Thymus (tissue), 14 donors: ENCODE measurements at places on chromosomes 1 and 21. TPM values are rescaled to one million over a fixed set of nuclear protein-coding genes. Genes with fewer than 3 reads are reported as not detected.

The KRTAP7-1 gene
- polyA plus RNA-seq: 0.23 TPM

The USH2A gene
- 0.14 TPM for polyA plus RNA-seq

The SPRR4 gene
- 2.1 TPM for polyA plus RNA-seq

The GJB5 gene
- polyA plus RNA-seq: 3.9 TPM

The RGL1 gene
- 11.9 TPM for polyA plus RNA-seq

DNA sequence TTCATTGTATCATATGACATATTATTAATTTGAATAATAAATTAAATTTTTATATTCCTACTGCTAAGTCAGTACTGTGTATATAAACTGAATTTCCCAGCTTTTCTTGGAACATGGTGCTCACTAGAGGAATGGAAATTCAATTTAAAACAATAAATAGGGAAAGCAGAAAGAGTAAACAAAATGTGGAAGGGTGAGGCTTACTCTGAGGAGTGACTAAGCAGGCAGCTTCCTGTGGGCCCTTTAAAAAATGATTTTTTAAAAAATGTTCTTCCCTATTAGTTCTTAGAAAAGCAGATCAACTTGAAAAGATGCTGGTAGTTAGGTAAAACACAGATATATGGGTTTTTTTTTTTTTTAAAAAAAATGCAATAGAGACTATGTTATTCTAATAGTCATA is 49.5 kb upstream of the S1PR1 start:
- DNase-seq: no peak

- DNase-seq: no peak
Measured at GRCh38 chr1:180773210-180773865, 139.4 kb upstream of the KIAA1614 start.

DNA sequence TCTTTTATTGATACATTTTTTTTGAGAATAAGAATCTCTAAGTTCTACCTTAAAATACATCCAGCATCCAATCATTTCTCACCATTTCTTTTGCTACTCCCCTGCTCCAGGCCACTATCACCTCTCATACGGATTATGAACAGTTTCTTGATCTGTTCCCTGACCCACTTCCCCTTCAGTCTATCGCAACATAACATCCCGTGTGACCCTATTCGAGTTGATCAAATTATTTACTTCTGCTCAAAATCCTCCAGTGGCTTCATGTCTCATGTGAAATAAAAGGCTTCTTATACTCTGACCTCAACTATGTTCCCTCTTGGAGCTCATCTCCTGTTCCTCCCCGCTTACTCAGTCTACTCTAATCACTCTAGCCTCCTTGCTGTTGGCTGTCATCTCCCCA is 5.2 kb downstream of the ALG14 start:
- DNase-seq: no peak

DNA sequence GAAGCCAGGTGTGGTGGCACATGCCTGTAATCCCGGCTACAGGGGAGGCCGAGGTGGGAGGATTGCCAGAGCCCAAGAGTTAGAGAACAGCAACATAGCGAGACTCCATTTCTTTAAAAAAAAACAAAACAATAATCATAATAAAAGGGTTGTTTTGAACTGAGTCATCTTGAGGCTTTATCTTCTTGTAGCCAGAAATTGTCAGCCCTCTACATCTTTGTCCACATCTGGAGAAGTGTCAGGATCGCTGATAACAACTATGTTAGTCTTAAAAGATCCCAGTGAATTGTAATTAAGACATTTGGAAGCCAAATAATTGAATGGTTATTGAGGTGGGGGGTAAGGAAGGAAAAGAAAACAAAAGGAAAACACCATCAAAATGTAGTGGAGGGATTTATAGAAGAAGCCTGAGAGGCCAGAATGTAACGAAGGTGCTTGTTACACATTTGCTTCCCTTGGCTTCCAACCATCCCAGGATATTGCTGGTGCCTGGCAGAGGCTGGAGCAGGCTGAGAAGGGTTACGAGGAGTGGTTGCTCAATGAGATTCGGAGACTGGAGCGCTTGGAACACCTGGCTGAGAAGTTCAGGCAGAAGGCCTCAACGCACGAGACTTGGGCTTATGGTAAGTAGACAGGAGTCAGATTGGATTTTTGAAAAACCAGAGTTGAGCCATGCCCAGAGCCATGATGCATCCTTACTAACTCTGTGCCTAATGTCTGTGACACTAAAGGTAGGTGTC is 52.5 kb upstream of the MTR start:
- DNase-seq: no peak

- no peak for DNase-seq
Measured at GRCh38 chr1:6167391-6168303, 12.5 kb downstream of the CHD5 start.

DNA sequence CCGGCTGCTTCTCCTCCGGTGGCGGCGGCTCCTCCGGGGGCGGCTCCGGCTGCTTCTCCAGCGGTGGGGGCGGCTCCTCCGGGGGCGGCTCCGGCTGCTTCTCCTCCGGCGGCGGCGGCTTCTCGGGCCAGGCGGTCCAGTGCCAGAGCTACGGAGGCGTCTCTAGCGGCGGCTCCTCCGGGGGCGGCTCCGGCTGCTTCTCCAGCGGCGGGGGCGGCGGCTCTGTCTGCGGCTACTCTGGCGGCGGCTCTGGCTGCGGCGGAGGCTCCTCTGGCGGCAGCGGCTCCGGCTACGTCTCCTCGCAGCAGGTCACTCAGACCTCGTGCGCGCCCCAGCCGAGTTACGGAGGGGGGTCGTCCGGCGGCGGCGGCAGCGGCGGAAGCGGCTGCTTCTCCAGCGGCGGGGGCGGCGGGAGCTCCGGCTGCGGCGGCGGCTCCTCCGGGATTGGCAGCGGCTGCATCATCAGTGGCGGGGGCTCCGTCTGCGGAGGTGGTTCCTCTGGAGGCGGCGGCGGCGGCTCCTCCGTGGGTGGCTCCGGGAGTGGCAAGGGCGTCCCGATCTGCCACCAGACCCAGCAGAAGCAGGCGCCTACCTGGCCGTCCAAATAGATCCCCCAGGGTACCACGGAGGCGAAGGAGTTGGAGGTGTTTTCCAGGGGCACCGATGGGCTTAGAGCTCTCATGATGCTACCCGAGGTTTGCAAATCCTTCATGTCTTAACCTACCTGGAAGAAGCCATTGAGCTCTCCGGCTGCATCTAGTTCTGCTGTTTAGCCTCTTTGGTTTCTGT is 2.0 kb downstream of the LORICRIN start:
- DNase-seq: no peak

DNA sequence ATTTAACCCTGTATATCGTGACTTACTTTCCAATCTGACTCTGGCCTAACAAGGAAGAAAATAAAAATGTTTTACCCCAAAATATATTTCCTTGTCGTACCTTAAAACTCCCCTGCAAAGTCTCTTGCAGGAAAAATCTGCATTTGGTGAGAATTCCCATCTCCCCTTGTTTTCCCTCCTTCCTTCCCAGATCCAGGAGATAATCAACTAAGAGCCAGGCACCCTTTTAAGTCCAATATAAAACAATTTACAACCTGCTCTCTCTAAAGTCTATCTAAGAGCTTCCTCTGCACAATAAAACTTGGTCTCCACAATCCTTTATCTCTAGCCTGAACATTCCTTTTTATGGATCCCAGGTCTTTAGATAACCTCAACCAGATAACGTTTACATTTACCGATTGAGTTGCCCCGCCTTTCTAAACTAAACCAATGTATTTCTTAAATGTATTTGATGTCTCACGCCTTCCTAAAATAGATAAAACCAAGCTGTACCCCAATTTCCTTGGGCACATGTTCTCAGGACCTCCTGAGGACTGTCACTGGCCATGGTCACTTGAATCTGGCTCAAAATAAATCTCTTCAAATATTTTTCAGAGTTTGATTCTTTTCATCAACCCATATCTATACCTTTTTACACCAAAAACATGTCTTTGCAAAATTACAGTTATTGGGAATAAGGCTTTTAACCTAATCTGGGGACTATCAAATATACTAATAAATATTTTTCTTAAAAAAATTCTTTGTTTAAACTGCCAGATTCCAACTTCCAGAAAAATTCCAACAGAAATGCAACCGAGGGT is 993 bp downstream of the DDX59 start:
- DNase-seq: no peak

- no peak for DNase-seq
Measured at GRCh38 chr1:150409504-150410362, 45.8 kb downstream of the RPRD2 start.

DNA sequence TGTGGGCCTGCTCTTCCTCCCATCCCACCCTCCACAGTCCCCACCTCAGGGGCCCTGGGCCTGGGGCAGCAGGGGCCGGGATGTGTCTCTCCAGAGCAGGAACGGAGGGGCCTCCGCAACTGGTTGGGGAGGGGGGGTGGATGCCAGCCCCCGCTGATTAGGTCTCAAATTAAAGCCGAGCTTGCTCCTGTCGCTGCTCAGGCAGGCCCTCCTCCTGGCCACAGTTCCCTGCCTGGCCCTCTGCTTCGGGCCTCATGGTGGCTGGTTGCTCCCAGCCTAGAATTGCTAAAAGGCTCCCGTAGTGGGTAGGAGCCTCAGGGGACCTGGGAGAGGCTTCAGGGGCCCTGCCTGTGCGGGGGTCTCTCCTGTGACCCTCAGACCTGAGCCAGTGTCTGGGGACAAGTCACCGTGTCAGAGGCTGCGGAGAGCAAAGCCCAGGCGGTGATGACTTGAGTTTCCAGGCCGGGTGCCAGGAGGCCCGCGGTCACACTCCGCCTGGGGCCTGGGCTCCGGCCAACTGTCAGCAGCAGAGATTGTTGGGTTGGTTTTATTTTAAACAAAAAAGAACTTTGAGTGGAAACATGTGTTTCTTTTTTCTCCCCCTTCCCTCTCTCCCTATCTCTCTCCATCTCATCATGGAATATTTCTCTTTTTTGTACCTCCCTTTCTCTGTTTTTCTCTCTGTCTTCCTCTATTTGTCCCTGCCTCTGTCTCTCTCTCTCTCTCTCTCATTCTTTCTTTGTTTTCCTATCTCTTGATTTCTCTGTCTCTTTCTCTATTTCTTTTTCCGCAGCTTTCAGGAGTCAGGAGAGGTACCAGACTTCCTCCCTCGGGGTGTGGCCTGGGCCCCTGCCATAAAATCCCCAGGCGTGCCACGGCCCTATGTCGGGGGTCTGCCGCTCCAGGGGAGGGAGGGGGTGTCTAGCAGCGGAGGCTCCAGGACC is 20.0 kb upstream of the EPHA2 start:
- DNase-seq: no peak

DNA sequence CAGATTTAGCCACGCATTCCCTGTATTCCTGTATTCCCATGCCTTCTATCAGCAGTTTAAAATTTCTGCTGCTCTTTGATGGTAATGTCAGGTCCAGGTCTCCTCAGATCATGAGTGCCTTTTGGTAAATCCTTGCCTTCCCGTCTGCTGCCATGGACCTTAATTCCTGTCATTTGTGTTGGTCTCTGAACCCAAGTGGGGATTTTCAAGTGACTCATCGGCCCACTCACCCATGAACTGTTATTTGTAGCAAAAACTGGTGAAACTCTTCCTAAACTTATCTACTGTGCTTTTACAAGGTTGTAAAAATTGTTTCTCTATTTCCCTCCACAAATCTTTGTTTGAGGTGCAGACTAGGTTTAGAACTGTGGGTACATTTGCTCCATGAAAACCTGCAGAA is 47.4 kb downstream of the ACTN2 start:
- DNase-seq: no peak

DNA sequence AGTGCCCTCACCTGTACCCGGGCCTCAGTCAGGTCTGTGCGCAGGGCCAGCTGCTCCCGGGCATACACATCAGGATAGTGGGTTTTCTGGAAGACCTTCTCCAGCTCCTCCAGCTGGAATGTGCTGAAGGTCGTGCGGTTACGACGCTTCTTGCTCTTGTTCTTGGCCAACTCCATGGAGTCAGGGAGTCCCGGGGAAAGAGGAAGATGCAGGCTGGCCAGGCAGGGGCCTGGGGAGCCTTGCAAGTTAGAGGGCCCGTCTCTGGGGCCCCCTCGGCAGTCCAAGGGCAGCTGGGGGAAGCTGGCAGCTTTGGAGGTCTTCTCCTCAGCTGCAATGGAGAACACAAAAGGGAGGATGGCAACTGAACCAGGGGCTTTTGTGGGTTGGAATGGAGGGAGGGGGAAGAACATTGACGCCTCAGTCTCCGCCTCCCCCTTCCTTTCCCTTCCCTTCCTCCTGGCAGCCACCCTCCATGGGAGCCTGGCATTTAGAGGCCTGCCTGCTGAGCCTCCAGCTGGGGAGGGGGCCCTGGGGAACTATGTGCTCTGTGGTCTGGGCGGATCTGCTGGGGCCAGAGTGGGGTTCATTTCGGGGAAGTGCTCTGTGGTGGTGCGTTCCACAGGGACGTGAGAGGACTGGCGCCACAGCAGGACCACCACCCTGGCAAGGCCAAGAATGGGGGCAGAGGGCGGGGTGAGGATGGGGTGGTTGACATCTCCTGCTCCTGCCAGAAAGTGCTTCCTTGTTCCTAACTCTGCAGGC is 5.7 kb downstream of the ALX3 start:
- DNase-seq: no peak

- DNase-seq: no peak
Measured at GRCh38 chr21:29499734-29500343, 201.1 kb downstream of the BACH1 start.

DNA sequence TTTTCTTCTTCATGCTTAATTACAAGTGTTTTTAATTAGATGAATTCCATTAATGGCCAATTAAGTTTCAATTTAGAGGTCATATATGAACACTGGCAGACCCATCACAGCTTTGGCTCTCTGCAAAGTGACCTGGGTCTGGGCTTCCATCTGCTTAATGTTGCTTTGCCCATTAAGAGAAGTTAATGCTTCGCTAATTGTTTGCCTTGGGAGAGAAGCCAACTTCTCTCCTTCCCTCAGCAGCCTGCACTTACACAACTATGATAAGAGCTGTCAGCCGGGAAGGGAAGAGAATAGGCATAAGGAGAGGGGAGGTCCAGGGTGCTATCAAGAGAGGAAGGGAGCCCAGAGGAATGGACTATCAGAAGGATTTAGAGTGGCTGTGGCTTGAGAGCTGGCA is 29.0 kb upstream of the CCDC190 start:
- no peak for DNase-seq

DNA sequence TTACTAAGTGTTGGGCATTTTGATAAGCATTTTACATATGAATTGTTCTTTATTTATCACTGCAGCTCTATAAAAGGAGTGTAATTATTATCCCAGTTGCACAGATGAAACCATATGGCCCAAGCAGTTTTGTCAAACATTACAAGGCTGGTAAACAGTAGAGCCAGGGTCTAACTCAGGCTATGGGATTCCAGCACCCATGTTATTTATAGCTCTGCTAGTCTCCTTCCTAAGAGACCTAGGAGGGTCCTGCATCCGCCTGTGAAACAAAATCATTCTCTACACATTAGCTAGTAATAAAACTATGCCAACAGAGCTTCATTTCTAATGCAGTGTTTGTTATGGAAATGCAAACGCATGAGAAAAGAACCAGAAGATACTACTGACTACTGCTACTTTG is 58.6 kb downstream of the IL23R start:
- DNase-seq: no peak

- no peak for DNase-seq
Measured at GRCh38 chr1:227318016-227318852, at the start of gene CDC42BPA. TSS of gene CDC42BPA (minus strand) at chr1:227318492. CDS start at chr1:227317182, 1,310 bp downstream.
